ENCODE measurements at places on chromosomes 5 and 9. TPM values are rescaled to one million over a fixed set of nuclear protein-coding genes. Genes with fewer than 3 reads are reported as not detected.

The DMGDH gene
- total RNA-seq: 1.3 TPM

The TGFBI gene
- not detected for total RNA-seq

DNA sequence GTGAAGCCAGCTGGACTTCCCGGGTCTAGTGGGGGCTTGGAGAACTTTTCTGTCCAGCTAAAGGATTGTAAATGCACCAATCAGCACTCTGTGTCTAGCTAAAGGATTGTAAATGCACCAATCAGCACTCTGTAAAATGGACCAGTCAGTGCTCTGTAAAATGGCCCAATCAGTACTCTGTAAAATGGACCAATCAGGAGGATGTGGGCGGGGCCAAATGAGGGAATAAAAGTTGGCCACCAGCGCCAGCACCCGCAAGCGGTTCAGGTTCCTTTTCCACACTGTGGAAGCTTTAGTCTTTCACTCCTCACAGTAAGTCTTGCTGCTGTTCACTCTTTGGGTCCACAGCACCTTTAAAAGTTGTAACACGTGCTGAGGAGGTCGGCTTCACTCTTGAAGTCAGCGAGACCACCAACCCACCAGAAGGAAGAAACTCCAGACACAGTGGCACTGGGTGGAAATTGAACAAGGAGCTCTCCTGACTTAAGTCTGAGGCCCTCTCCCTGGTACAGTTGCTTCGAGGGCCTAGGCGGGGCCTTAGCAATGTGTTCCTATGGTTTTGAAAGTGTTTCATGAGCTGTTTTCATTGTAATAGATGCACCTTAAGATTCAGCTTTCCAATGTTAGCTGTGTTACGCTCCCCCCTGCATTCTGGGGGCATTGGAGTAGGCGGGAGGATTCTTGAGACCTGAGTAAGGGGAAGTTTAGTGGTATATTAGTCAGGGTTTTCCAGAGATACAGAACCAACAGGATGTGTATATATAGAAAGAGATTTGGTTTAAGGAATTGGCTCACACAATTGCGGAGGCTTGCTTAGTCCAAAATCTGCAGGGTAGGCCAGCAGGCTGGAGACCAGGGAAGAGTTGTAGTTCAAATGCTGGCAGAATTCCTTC, 21.5 kb upstream of the MYO10 start:
- H3K36me3 ChIP-seq: no peaks in the 10 kb centered on the region
- H3K27me3 ChIP-seq: no peaks in the 10 kb centered on the region

DNA sequence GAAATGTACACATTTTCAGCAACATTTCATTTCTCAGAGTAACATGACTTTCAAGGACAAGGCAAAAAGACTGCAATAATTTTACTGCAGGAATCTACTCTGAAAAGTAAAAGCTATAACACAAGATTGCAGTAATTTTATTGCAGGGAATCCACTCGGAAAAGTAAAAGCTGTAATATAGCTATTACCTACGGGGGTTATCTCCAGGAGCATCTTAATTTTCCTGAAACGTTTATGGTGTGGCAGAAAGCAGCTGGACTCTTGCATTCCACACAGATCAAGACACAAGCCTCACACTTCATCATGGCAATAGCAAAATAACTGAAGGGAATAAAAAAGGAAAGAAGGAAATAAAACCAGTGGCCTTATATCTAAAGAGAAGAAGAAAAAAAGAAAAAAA, 171.2 kb downstream of the TSSK1B start:
- H3K27ac ChIP-seq: no peak overlapping the region
- H3K27me3 ChIP-seq: no peaks in the 10 kb centered on the region
- no peak overlapping the region for H3K4me3 ChIP-seq

DNA sequence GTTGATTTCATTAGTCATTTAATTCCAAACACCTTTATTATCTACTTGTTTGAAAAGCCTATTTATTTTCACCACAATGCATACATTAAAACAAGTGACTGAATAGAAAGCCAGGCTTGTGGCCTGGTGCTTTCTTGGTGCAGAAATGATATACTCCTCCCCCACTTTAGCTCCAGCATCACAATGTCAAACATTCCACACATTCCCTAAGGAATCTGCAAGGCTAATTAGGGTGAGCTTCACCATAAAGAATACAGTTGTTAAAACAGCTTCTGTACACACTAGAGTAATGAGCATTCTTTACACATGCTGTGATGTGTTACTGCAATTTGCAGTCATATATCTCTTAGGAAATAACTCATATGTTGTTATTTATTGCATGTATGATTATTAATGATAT, 705.7 kb downstream of the CETN3 start:
- no peak overlapping the region for H3K27ac ChIP-seq
- DNase-seq: no peak
- H3K4me3 ChIP-seq: no peak overlapping the region

DNA sequence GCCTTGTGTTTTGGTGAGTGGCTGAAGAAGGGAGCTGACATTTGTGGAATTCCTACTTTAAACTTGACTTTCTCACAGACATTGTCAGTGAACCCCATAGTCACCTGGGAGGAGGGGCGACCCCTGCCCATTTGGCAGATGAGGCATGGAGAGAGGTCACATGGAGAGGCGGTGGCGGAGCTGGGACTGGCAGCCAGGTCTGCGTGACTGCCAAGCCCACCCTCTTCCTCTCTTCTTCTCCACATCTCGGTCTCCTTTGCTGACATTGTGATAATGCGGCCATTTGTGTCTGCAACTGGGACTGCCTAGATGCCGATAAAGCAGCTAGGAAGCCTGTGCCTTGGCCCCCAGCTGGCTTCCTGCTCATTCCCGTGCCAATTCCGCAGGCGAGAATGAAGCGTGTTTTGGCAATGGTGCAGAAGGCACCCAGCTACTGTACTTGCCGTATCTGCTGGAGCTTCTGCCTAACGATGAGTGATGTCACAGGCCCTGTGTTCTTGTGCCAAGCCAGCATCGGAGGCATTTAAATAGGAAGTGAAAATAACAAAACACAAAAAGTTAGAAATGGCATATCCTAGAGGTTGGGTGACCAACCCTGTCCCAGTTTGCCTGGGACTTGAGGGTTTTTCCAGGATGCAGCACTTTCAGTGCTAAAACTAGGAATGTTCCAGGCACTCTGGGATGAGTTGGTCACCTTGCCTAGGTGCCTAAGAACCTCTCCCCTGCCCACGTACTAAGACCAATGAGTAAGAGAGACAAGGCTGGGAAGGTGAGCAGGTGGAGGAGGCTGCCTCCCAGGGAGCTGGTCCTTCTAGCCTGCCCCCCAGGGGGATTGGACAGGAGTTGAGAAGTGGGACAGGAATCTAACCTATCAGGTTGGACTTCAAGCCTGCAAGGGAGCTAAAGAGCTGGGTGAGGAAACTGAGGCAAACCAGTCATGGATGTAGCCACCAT, 23.6 kb downstream of the OLFML2A start:
- H3K4me3 ChIP-seq: no peak overlapping the region
- no peak for DNase-seq
- H3K27ac ChIP-seq: no peak overlapping the region
- H3K36me3 ChIP-seq: no peaks in the 10 kb centered on the region
- H3K4me1 ChIP-seq: no peaks in the 10 kb centered on the region

GRCh38 chr9:113187929-113188595, 33.0 kb downstream of the FKBP15 start:
- H3K4me1 ChIP-seq: no peaks in the 10 kb centered on the region
- H3K36me3 ChIP-seq: peaks cover 40% of the 10 kb centered on the region
- H3K27me3 ChIP-seq: no peaks in the 10 kb centered on the region
- H3K27ac ChIP-seq: no peak overlapping the region
- no peak overlapping the region for H3K4me3 ChIP-seq

GRCh38 chr5:133403741-133404364, 208.5 kb downstream of the FSTL4 start:
- H3K4me1 ChIP-seq: peaks cover 12% of the 10 kb centered on the region
- peaks cover 2% of the 10 kb centered on the region for H3K27me3 ChIP-seq
- H3K4me3 ChIP-seq: no peak overlapping the region
- no peaks in the 10 kb centered on the region for H3K36me3 ChIP-seq
- H3K27ac ChIP-seq: no peak overlapping the region

DNA sequence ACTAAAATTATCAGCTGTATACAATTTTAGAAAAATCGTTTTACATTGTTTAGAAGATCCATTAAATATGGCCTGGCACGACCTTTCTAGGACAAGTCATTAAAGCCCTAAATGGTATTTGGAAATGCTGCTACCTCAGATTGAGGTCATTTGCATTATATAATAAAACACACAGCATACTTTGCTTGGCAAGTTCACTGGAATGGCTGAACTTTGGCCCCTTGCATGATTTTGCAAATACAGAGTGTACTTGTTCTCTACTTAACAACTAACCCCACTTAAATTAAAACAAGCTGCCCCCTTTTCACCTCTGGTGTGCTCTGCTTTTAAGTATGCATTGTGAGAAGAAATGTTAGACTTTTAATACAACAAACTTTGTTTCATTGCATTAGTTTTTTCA, 860.1 kb downstream of the PTPRD start:
- H3K36me3 ChIP-seq: no peaks in the 10 kb centered on the region
- no peak overlapping the region for H3K4me3 ChIP-seq
- no peaks in the 10 kb centered on the region for H3K27me3 ChIP-seq
